ENCODE measurements at places on chromosomes 1 and 21.

DNA sequence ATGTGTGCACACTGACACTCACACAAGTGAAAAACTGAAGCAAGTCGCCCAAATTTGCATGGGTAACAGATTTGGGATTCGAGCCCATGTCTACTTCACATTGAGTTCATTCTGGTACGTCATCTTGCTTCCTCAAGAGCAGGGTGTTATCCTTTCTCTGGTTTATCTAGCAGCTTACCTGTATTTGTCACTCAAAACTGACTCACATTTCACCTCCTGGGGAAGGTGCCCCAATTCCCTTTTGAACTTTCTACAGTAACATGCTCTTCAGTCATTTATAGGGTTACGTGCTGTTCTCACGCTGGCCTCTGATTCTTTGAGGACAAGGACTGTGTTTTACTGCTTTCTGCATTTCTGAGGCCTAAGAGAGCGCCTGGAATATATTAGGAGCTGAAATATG lies 162.8 kb downstream of the PDE4B start:
- DNase-seq = no peak

DNA sequence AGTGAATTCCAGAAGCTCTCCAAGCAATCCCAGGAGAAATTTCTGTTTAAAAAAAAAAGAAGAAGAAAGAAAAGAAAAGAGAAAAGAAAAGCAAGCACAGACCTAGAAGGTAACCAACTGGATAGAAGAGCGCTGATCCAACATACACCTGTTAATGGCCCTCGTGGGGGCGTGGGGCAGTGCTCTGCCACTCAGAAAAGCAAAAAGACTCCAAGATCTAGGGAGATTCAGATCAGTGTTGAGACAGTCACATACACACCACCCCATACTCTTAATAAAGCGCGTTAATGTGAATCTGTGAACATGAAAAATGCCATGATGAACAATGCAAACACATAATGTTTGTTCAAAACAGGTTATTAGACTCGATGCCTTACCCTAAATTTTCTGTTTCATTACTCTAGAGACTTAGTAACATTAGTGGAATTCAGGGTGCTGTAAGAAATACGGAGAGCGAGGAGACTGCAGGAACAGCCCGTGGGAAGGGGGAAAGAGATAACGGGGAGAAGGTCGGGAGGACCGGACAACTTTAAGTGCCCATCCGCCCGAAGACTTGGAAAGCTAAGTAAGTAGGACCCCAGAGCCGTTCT lies 406 bp downstream of the NME7 start:
- DNase-seq = no peak

DNA sequence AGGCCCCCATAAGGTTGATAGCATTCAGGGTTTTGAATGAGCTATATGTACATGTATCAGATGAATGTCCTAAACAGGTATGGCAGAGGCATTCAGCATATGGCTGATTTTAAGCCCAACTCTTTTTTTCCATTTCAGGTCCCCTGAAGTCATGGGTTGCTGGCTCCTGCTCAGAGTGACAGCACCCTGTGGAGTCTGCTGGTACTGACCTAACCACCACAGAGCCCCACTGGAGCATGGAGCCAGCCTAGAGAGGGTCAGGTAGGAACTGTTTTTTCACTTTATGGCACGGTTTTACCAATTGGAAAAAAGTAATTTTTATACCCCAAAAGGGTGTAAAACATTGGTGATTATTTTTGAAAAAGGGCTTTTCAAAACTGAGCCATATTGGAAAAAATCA lies 82.5 kb upstream of the MPC2 start:
- DNase-seq = no peak

DNA sequence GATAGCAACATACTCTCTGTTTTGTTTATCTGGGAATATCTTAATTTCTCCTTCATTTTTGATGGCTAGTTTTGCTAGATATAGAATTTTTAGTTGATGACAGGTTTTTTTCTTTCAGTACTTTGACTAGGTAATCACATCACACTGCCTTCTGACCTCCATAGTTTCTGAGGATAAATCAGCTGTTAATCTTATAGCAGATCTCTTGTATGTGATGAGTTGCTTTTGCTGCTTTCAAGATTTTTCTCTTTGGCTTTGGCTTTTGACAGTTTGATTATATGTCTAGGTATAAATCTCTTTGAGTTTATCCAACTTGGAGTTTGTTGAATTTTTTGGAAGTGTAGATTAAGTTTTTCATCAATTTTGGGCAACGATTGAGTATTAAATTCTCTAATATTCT lies 142.6 kb downstream of the ZNF644 start:
- DNase-seq = no peak

DNA sequence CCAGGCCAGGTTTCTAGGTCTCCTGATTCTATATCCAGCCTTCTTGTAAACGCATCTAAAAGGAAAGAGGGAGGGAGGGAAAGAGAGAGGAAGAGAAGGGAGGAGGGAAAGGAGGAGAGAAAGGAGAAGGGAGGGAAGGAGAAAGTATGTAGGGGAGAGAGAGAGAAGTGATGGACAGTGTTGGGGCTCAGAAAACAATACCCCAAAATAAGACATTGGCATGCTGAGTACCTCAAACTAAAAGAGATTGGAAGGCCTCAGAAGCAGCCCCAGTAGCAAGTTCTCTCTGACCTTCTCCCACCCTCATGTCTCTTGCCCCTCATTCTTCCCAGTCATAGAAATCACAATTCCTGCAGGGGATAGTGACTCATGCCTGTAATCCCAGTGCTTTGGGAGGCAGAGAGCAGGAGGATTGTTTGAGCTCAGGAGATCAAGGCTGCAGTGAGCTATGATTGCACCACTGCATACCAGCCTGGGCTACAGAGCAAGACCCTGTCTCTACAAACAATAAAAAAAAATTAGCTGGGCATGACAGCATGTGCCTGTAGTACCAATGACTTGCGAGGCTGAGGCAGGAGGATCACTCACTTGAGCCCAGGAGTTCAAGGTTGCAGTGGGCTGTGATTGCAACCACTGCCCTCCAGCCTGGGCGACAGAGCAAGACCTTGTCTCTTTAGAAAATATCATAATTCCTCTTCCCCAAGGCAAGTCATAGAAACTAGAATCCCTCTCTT lies 51.2 kb downstream of the DNTTIP2 start:
- DNase-seq = no peak

GRCh38 chr1:92536980-92537884 lies 50.5 kb upstream of the GFI1 start:
- DNase-seq = no peak

DNA sequence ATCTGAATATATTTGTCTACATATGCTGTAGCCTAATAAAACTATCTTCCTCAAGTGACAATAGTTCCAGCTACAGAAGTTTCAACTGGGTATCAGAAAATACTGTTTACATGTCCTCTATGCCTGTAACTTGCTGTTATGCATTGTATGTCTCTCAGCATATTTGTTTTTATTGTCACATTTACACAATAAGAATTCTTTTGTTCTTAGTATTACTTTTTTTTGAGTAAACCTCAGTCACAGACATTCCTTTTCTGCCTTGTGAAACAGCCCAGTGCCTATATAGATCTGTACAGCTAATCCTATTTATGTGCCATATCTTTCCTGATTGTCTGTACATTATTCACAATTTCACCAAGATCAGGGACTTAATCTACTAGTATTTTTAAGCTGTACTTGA lies 565.2 kb downstream of the NEGR1 start:
- no peak for DNase-seq

- DNase-seq = no peak
Observed at GRCh38 chr1:218863987-218864386, 309.7 kb upstream of the LYPLAL1 start.

GRCh38 chr1:43235451-43236121 lies 34.2 kb upstream of the TMEM125 start:
- DNase-seq = no peak

DNA sequence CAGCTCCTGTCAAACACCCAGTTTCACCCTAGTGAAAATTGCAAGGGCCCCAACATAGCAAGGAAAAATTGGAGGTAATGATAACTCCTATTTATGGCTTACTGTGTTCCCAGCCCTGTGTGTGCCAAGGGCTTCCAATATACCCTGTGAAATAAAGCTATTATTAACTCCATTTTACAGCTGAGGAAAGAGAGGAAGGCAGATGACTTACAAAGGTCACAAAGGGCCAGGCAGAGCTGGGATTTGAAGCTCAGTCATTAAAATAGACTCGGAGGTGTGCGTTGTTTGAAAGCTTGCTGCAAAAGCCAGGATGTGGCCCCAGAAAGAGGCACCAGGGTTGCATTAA lies 20.2 kb upstream of the SDC3 start:
- no peak for DNase-seq

DNA sequence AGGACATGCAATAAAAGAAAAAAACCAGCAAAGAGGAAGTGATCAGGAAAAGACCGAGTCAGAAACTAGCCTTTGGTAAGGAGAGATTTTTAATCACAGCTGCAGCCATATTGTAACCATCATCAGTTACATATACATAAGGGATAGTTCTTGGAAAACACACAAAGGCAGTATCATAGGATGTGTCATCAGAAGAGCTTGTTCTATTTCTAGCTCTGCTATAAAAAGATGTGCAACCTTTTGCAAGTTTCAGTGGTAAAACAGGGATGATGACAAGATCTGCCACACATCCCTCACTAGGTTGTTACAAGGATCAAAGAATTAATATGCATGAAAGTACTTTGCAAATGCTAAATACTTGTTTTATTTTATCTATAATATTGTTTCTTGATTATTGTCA lies 342.0 kb downstream of the VAV3 start:
- no peak for DNase-seq

DNA sequence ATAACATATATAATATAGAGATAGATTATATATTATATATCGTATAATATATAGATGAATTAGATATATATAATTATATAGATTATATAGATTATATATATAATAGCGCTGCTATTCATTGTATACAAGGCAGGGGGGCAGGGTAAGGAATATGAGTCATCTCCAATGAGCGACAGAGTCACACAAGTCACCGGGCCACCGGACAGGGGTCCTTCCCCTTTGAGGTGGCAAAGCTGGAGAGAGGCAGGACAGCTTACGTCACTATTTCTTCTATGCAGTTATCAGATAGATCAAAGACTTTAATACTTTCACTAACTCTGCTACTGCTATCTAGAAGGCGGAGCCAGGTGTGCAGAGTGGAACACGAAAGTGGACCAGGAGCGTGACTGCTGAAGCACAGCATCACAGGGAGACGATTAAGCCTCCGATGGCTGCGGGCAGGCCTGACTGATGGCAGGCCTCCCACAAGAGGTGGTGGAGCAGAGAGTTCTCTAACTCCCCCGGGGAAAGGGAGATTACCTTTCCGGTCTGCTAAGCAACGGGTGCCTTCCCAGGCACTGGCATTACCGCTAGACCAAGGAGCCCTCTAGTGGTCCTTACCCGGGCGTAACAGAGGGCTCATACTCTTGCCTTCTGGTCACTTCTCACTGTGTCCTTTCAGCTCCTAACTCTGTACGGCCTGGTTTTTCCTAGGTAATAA lies 2154.7 kb downstream of the MRPL39 start:
- DNase-seq = no peak

- DNase-seq = no peak
Observed at GRCh38 chr1:74818661-74819456, 85.9 kb downstream of the TYW3 start.

DNA sequence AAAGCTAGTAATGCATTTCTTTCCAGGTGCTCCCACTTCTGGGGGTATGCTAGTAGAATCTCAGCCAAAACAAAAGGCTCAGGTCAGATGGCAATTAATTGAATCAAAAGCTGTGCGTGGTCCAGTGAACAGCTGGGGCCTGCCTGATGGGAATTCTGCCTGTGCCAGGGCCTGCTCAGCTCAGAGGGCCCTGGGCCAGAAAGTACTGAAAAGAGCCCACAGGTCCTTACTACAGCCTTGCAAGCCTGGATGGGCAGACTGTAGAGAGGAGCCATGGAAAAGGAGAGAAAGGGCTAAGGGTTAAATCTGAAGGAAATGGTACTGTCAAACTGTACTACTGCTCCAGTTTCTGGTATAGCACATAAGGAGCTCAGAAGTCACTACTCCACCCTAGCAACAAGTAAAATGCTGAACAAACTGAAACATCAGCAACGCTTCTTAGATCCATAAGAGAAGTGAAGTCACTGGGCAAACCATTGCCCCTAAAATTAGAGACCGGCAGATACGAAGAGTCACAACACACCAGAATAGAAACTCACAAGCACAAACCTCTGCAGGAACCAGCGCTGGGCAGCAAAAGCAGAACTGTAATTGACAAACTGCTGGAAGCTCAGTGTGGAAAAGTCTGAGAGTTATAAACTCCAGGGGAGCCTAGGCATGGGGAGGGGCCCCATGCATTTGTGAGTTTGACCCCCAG lies 121.1 kb upstream of the SYT6 start:
- no peak for DNase-seq

DNA sequence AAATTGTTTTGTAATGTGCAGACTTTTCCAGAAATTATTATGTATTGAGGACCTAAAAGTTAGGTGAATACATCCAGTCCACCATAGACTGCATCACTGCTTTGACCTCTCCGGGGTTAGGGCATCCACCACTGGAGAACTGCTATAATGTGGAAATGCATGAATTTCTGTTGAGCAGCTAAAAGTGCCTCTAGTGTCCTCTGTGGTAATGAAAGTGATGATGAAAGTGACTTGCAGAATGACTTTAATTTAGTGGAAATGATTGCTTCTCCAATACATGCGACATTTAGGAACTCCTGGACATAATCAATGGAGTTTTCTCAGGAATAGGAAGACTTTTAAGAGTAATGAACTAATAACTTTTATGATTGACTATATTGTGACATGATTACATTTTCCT lies 170.8 kb downstream of the LBR start:
- no peak for DNase-seq

DNA sequence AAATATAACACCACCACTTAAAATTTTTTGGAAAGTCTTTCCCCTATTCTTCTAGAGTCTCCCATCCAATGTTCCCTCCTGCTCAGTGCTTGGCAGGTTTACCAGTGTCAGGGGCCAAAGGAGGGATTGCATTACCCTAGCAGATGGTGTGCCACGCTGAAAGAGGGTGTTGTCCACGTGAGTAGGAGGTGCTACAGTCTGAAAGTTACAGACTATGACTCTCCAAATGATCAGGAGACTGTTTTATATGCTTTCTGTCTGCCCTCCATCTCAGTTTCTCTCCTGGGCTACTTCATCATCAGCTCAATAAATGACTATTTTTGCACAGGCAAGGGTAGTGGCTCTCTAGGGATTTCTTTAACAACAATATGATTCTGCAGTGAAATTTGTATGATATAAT lies 31.3 kb upstream of the ANGPTL7 start:
- DNase-seq = no peak
